Spinal cord (tissue), 10 donors: ENCODE measurements at places on chromosomes 2 and 18. TPM values are rescaled to one million over a fixed set of nuclear protein-coding genes. Genes with fewer than 3 reads are reported as not detected.

DRC1 gene
- total RNA-seq: 4.6 TPM

SRD5A2 gene
- 0.17 TPM for total RNA-seq

DNA sequence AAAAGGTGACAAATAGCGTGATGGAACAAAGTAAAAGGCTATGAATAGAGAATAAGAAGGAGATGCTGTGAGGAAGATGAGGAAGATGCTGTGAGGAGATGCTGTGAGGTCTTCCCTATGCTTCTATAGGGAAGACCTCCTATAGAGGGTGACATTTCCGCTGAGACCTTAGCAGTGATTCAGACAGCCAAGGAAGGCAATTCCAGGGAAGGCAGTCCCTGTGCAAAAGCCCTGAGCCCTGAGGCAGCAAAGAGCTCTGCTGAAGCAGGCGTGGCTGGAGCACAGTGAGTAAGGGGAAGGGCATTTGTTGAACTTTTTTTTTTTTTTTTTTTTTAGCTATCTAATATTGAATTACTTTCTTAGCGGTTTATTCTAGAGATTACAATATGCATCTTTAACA lies 142.7 kb upstream of the FOSL2 start:
- H3K27ac ChIP-seq: no peak overlapping the region
- no peak for DNase-seq
- no peaks in the 10 kb centered on the region for H3K27me3 ChIP-seq

- no peak overlapping the region for H3K4me3 ChIP-seq
- H3K36me3 ChIP-seq: no peaks in the 10 kb centered on the region
- H3K4me1 ChIP-seq: peaks cover 21% of the 10 kb centered on the region
- peaks cover 22% of the 10 kb centered on the region for H3K27me3 ChIP-seq
- no peak overlapping the region for H3K27ac ChIP-seq
Observed at GRCh38 chr18:37527395-37527794, 38.2 kb downstream of the CELF4 start.

- H3K27me3 ChIP-seq: no peaks in the 10 kb centered on the region
- DNase-seq: no peak
- H3K36me3 ChIP-seq: peaks cover 62% of the 10 kb centered on the region
- H3K4me3 ChIP-seq: no peak overlapping the region
- H3K4me1 ChIP-seq: peaks cover 30% of the 10 kb centered on the region
- H3K27ac ChIP-seq: no peak overlapping the region
Observed at GRCh38 chr2:218266316-218266979, 3.5 kb downstream of the AAMP start.

- H3K36me3 ChIP-seq: no peaks in the 10 kb centered on the region
- no peaks in the 10 kb centered on the region for H3K27me3 ChIP-seq
- peaks cover 5% of the 10 kb centered on the region for H3K4me1 ChIP-seq
- no peak overlapping the region for H3K4me3 ChIP-seq
- H3K27ac ChIP-seq: no peak overlapping the region
Observed at GRCh38 chr2:224968051-224968450, 74.2 kb downstream of the DOCK10 start.

DNA sequence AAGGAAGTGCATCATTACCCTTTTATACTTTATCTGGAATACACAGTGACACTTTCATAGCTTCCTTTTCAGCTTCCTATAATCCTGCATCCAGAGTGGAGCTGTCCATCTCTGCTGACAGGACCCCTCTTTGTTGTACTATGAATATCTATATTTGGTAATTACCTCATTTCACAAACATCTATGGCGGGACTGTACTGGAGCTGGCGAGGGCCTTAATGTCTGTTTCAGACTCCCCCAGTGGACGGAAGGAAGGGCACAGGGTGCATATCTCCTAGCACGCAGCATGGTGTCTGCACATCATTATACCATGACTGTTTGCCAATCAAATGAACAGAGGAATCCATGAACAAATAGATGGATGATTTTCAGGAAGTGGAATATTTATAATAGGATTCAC lies 142.3 kb downstream of the SOX11 start:
- H3K27me3 ChIP-seq: no peaks in the 10 kb centered on the region
- peaks cover 6% of the 10 kb centered on the region for H3K4me1 ChIP-seq
- no peak overlapping the region for H3K4me3 ChIP-seq
- no peak for DNase-seq

- H3K27ac ChIP-seq: no peak overlapping the region
- H3K36me3 ChIP-seq: no peaks in the 10 kb centered on the region
- DNase-seq: no peak
- H3K4me1 ChIP-seq: no peaks in the 10 kb centered on the region
- no peak overlapping the region for H3K4me3 ChIP-seq
- no peaks in the 10 kb centered on the region for H3K27me3 ChIP-seq
Observed at GRCh38 chr18:54880395-54881105, 52.3 kb downstream of the RAB27B start.
